ENCODE measurements at places on chromosomes 7 and 10. TPM values are rescaled to one million over a fixed set of nuclear protein-coding genes. Genes with fewer than 3 reads are reported as not detected.

POU6F2 gene
- not detected for total RNA-seq

ACSM6 gene
- not detected for total RNA-seq

TMEM236 gene
- total RNA-seq, result 0.05 TPM

MYO1G gene
- 0.33 TPM for total RNA-seq

NXPH1 gene
- total RNA-seq, result not detected

TMEM176B gene
- not detected for total RNA-seq

All from A549 treated with dexamethasone at 1 μM for 4 hours (cell line).